ENCODE measurements at places on chromosomes 4 and X. TPM values are rescaled to one million over a fixed set of nuclear protein-coding genes. Genes with fewer than 3 reads are reported as not detected.

DTHD1 gene
- not detected for total RNA-seq

MID1 gene
- not detected for total RNA-seq

PCDH18 gene
- total RNA-seq, result 0.08 TPM

ZFP92 gene
- 1.0 TPM for total RNA-seq

CLDN34 gene
- not detected for total RNA-seq

GABRG1 gene
- total RNA-seq, result not detected

BCORL1 gene
- 7.1 TPM for total RNA-seq

AVPR2 gene
- total RNA-seq, result not detected

RBM47 gene
- 3.0 TPM for total RNA-seq

AMOT gene
- total RNA-seq, result 0.34 TPM

TRIM75 gene
- not detected for total RNA-seq

ARSJ gene
- not detected for total RNA-seq

ASB11 gene
- not detected for total RNA-seq

PTCHD1 gene
- total RNA-seq, result not detected

All from activated naive CD4-positive, alpha-beta T cell treated with anti-CD3 and anti-CD28 coated beads, Interleukin-2, amount 10 ng/mL, durations not matched to agents 5 hours and 36 hours (primary cell).